ENCODE measurements at places on chromosomes 11 and 22. TPM values are rescaled to one million over a fixed set of nuclear protein-coding genes. Genes with fewer than 3 reads are reported as not detected.

The OR4A16 gene
- not detected for total RNA-seq

The SLC35F2 gene
- total RNA-seq: 4.8 TPM

The EXPH5 gene
- total RNA-seq: 2.2 TPM

The RTN4RL2 gene
- total RNA-seq: not detected

The DBX1 gene
- total RNA-seq: not detected

The CRYBB2 gene
- total RNA-seq: not detected

The MRGPRX3 gene
- not detected for total RNA-seq

- peak; percentile 26 for DNase-seq
These were observed at the start of gene GRK3 for GRCh38 chr22:25564320-25564978. TSS of gene GRK3 (plus strand) at chr22:25564675. CDS start at chr22:25565041, 366 bp downstream.

- DNase-seq: no peak
These were observed 31.6 kb downstream of the TPST2 start for GRCh38 chr22:26558248-26558895.

DNA sequence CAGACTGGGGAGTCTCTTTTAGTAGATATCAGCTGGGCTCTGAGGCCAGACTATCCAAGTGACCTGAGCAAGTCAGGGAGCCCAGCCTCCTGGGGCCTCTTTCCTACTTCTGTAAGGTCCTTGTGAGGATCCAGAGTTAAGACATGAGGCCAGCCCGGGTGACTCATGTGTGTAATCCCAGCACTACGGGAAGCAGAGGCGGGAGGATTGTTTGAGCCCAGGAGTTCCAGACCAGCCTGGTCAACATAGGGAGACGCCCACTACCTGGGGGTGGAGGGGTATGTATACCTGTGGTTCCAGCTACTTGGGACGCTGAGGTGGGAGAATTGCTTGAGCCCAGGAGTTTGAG lies 36.9 kb upstream of the POLA2 start:
- peak; percentile 81 for DNase-seq

DNA sequence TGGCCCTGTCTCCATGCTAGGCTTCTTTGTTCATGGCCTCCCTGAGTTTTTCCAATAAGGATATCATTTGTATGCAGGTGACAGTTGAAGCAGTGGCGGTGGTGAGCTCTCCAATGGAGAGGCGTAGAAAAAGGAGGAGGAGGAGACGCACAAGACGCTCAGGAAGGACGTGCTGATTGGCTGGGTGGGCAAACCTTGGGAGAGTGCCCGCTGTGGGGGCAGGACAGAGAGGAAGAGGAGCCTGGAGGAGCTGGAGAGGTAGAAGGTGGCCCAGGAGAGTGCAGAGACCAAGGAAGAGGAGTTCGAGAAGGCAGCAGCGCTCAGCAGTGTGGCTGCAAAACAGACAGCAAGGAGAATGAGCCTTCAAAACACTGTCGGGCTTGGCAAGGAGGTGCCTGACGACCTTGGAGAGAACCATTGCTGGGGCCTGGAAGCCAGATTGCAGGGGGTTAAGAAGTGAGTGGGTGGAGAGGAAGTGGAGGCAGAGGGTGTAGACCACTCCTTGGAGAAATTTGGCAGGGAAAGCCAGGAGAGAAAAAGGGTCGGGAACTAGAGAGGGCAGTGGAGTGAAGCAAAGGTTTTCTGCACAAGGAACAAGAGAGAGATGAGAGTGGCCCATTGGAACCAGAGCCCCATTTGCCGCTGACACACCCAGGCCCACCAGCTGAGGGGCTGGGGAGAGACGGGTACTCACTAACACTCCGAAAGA lies 7.5 kb downstream of the CLCF1 start:
- DNase-seq: no peak

DNA sequence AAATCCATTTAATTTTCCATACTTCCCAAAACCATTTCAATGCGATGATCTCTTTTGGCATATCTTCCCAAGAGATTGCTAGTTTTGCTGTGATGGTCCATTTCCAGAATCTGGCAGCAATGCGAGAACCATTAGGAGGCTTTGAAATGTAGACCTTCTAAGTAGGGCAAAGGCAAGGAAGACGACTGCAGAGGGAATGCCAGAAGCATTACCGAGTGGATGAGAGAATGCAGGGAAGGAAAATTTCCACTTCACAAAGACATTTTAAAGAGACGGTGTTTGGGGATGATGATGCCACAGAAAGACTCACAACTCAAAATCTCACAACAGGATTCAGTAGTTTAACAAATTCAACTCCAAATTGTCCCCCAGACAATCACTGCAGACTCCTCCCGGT lies 471 bp upstream of the CEP126 start:
- DNase-seq: no peak

DNA sequence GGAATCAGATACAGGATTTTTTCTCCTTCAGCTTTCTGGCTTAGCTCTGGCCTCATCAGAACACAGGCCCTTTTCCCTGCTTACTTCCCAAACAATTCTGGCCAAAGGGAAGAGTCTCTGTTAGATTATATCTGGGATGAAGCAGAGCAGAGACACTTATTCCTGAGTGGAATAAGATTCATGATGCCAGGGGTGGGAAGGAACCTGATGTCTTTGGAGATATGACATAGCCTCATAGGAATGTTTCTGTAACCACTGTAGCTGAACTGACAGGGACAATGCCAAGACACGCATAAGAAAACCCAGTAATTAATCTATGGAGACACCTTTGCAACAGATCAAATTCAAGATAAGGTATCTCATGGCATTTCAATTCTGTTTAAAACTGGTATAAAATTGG lies 177.1 kb upstream of the RAG2 start:
- no peak for DNase-seq

DNA sequence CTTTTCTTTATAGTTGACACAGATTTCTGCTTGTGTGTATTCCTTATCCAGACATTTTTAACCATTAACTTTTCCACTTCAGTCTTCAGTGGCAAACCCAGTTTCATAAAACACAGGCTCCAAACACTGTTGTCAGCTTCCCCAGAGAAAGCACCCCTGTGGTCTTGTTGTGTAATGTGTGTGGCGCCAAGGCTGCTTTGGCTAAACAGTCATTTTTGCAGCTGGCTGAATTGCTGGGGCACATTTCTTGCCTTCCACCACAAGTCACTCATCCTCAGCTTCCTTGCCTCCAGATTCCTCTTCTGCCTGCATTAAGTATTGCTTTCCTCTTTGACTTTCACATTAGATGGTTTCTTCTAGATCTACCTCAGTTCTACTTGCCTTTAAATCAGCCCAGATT lies 40.5 kb downstream of the ARHGAP1 start:
- DNase-seq: peak; percentile 85

DNA sequence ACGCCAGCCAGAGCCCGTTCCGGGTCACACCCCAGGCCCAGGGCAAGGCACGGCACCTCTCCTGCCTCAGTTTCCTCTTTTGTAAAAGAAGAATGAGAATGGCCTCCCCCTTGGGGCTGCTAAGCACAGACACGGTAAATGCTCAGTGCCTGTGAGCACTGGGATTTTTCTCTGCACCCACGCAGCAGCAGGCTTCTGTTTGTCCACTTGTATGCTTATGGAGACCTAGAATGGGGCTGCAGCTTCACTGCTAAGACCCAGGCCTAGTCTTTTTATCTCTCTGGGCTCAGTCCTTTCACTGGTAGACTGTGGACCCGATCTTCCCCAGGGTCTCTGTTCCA lies 1327.9 kb downstream of the TBC1D22A start:
- no peak for DNase-seq

GRCh38 chr22:17749605-17750395 lies 24.5 kb downstream of the BID start:
- no peak for DNase-seq

DNA sequence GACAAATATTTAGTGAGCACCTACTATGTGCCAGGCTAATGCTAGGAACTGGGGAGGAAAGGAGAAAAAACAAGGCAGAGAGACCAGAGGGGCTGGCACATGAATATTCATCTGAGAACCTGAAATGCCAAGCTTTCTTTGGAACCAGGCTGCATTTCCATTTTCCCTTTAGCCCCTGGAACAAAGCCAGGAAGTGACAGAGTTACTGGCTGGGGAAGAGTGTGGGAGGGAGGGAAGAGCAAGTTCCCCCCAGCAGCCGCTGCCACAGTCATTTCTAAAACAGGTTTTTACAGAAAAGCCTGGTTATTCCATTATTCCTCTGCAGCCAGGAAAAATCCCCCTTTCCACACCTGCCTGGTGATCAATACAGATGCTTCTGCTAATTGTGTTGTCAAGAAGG lies 97.0 kb downstream of the SPON1 start:
- no peak for DNase-seq

DNA sequence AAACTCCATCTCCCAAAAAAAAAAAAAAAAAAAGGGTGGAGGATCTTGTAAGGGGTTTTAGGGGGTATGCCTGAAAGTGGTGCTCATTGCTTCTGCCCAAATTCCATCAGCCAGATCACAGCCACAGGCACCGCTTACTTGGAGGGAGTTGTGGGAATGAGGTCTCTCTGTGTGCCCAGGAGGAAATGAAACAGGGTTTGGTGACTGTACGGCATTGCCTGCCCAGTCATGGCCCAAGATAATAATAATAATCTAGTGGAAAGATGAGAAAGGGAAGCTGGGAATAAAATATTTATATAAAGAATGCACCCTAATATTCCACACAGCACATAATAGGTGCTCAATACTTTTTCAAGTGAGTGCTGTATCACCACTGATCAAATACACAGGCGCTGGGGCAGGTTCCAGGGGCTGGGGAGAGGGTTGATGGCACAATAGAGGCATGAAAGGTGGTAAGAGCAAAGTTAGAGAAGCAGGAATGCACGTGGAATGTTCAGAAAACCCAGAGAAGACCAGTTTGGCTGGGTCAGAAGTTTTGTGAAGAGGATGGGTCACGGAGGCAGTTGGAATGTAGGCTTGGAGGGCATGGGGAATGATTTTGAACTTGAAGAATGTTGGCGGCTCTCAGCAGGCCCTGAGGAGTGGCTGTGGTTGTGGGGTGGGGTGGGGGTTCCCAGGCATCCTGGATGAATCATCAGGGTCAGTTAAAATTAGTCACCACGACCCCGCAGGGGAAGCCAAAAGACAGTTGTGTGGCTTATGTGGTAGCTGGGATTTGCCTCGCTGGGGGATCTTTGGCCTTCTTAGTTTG lies 12.5 kb upstream of the MB start:
- DNase-seq: peak; percentile 97

DNA sequence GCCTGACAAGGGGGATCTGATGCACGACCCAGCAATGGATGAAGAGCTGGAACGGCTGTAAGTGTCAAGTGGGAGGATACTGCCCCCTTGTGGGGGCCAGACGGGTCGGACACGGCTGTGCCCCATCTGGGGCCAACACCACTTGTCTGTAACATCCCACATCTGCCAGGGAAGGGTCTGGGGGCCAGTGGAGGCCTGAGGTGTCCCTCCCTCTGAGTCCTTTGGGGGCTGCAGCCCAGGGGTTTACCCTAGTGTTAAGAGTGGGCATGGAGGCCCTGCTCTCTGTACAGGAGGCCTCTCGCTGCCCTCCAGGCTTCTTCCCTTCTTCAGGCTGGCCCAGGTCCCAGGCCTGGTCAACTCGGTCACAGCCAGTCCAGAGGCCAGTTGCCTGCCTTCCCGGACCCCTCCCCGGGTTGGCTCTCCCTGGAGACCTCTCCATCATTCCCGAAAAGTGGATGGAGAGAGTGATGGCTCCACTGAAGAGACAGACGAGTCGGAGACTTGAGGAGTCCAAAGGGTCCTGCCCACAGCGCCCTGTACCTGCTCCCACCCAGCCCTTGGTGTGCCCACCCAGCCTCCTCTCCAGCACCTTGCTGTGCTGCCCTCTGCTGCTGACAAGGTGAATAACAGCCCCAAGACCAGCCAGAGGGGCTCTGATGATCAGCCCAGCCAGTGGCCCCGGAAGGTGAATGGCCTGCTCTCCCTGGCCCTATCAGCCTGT lies 15.4 kb downstream of the ARFGAP2 start:
- DNase-seq: peak; percentile 68
